ENCODE measurements at places on chromosomes 6 and 20.

GRCh38 chr6:17630511-17631073, 30.5 kb downstream of the FAM8A1 start:
- no peak for DNase-seq

DNA sequence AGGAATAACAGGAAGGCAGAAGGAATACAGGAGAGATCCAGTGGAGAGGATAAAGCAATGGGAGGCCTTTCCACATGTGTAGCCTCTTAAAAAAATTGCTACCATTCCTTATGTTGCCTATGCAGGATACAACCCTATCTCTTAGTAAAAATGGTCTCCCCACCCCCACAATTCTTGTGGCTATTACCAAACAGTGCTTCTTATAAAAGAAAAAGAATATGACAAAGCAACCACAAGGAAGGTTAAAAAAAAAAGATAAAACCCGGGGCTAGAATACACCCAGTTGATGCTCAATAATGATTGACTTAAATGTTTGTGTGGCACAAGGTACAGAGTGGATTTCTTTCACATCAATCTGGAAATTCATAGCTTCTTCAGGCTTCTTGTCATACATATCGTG, 250.9 kb downstream of the HIVEP2 start:
- no peak for DNase-seq

- DNase-seq = peak; percentile 99
Observed at GRCh38 chr20:2986466-2986865, 57.0 kb upstream of the GNRH2 start.

DNA sequence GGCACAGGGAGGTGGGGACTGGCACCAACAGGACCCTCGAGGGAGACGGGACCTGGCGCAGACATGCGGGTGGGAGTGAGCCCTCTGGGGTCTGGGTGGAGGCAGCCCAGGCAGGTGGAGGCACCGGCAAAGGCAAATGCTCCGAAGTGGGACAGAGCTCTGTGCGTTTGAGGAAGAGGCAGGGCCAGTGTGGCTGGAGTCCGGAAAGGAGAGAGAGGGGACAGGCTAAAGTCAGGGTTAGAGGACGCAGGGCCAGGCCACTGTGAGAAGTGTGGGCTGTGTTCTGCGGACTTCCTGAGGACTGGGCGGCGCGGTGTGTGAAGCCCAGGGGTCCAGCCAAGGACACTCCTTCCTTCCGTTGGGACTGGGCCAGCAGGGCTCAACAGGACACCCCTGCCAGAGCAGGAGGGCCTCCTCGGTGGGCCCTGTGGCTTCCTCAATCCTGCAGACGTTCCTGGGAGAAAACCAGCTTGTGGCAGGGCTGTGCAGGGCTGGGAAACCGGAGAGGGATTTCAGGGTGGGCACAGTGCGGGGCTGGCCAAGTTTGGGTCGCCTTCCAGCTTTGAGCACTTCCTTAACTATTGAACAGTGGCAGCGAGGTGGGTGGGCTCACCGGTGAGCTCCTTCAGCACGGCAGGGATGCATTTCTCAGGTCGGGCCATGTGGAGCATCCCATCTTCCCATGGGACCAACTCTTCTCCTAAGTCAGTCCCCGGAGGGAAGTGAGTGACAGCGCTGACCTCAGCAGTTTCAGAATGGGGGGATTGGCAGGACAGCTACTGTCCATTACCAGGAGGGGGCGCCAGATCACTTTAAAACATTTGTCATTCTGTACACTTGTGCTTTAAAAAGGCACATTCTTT, 22.5 kb downstream of the MOCS3 start:
- peak; percentile 75 for DNase-seq

- DNase-seq = no peak
Observed at GRCh38 chr20:62643521-62644043, 1.3 kb downstream of the SLCO4A1 start.

DNA sequence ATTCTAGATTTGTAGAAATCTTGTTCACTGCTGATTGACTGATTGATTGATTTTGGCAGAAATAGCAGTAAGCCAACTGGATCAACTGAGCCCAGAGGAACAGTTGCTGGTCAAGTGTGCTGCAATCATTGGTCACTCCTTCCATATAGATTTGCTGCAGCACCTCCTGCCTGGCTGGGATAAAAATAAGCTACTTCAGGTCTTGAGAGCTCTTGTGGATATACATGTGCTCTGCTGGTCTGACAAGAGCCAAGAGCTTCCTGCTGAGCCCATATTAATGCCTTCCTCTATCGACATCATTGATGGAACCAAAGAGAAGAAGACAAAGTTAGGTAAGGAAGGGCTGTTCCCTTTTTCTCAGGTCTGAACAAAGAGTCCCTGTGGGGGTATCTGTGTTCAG, 31.2 kb downstream of the TREML1 start:
- DNase-seq = no peak

- no peak for DNase-seq
Observed at GRCh38 chr6:72032086-72032485, 145.7 kb downstream of the RIMS1 start.

GRCh38 chr20:24465730-24466129, 3.7 kb upstream of the SYNDIG1 start:
- no peak for DNase-seq

GRCh38 chr6:154815938-154816820, 83.0 kb downstream of the SCAF8 start:
- peak; percentile 58 for DNase-seq

DNA sequence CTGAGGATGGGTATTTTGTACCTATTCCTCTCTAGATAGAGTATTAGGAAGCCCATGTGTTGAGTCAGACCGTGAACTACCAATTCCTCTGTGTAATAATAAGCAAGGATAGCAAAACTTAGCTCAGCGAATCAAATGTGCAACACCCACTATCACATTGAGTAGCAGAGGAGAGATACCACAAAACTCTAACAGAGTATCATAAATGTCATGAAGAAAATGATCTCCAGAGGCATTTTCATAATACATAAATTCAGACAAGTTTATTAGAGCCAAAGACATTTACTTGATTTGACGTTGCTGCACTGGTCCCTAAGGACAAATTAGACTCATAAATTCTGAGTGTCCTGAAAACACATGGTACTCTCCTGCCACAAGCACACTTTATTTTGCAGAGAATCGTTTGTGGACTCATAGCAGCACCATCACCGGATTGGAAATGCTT, 245.2 kb downstream of the HAO1 start:
- DNase-seq = no peak

DNA sequence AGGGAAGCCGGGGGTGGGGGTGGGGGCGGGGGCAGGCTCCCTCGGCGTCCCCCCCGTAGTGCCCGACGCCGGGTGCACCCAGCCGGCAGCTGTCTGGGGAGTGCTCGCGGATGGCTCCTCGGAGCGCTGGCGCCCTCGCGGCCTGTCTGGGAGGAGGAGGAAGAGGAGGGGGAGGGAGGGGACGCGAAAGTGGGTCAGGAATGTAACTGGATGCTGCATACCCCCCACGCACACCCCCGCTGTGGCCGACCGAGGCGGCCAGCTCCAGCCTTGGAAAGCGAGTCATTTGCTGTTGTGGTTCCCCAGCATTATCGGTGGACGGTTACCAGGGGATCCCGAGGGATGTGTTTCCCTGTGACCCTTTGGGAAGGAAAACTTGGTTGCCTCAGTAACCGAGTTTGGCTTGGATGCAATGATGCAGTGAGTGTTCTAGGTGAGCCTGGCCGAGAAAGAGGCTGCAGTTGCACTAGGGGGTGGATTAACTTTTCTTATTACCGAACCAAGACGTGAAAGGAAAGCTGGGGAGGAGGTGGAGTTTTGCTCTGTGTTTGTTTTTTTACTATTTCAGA, 55.2 kb upstream of the RREB1 start:
- DNase-seq = no peak

- DNase-seq = no peak
Observed at GRCh38 chr20:4069751-4070150, 54.4 kb upstream of the RNF24 start.

DNA sequence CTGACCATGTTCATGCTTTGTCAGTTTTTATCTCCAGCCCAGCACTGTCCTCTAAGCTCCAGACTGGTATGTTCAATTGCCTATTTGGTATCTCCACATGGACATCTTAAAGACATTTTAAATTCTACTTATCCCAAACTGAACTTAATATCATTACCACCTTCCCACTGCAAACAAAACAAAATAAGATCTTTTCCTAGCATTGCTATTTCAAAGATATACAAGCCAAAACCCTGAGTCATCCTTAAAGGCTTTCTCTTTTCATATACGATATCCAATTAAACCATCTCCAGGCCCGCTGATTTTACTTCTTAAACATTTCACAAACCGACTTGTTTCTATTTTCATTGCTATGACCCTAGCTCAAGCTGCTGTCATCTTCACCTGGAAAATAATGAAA, 35.1 kb upstream of the HS3ST5 start:
- DNase-seq = no peak

- DNase-seq = peak; percentile 73
Observed at GRCh38 chr6:146950351-146950835, 253.8 kb upstream of the STXBP5 start.

Measured in inflammatory macrophage treated with lipopolysaccharide for 4 hours (primary cell).